ENCODE measurements at places on chromosomes 4 and X. TPM values are rescaled to one million over a fixed set of nuclear protein-coding genes. Genes with fewer than 3 reads are reported as not detected.

Gene IGFBP7
- not detected for total RNA-seq

Gene AFM
- not detected for total RNA-seq

Gene FAM9B
- not detected for total RNA-seq

Gene IRS4
- total RNA-seq: not detected

Gene MBNL3
- 24.9 TPM for total RNA-seq

Gene MND1
- 21.7 TPM for total RNA-seq

Gene DACH2
- total RNA-seq: not detected

Gene SNCA
- total RNA-seq: 12.2 TPM

Gene CENPVL3
- total RNA-seq: not detected

Gene ANOS1
- total RNA-seq: not detected

Gene FGF13
- total RNA-seq: not detected

DNA sequence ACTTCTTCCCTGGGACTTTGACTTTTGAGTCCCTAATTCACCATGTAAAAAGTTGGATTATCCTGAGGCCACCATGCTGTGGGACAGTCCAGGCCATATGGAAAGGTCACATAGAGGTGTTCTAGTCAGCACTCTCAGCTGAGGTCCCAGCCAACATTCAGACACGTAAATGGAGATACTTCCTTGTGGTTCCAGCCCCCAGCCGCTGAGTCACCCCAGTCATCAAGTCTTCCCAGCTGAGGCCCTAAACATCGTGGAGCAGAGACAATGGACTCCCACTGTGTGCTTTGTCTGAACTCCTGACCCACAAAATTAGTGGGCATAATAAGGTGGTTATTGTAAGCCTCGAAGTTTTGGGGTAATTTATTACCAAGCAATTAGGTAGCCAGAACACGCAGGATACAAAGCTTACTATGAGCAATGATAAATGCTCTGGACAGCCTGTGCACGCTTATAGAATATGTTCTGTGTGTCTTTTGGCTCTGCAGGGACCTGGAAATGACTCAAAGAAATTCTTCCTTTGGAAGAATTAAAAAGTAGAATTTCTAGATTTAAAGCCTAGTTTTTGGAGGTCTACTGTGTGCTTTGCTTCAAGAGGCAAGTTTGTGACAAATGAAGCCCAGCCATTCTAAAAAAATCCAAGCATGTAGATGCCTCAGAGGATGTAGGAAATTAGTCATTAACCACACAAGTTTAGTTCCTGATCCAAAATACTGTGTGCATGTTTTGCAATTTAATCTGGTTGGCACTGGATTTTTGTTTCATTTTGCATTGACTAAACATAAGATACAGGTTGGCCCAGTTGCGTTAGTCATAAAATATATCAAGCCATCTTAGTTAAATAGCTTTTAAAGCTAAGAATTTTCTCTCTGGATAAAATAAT, 33.2 kb upstream of the SLC9A7 start:
- H3K27ac ChIP-seq: peak overlapping the region; percentile 76
- H3K4me3 ChIP-seq: peak overlapping the region; percentile 24
- H3K4me1 ChIP-seq: peaks cover 23% of the 10 kb centered on the region
- peak; percentile 17 for DNase-seq
- no peaks in the 10 kb centered on the region for H3K36me3 ChIP-seq

- H3K4me1 ChIP-seq: no peaks in the 10 kb centered on the region
- H3K36me3 ChIP-seq: no peaks in the 10 kb centered on the region
Observed at GRCh38 chr4:129561886-129562671, 466.1 kb downstream of the C4orf33 start.

GRCh38 chrX:3717742-3718420, 4.4 kb upstream of the PRKX start:
- H3K4me3 ChIP-seq: no peak overlapping the region
- no peak for DNase-seq
- H3K4me1 ChIP-seq: peaks cover 1% of the 10 kb centered on the region
- H3K27ac ChIP-seq: no peak overlapping the region

- H3K27ac ChIP-seq: no peak overlapping the region
- H3K4me1 ChIP-seq: peaks cover 7% of the 10 kb centered on the region
- DNase-seq: no peak
- H3K36me3 ChIP-seq: no peaks in the 10 kb centered on the region
- peaks cover 22% of the 10 kb centered on the region for H3K27me3 ChIP-seq
- no peak overlapping the region for H3K4me3 ChIP-seq
Observed at GRCh38 chr4:38499101-38499500, 164.9 kb upstream of the KLF3 start.

GRCh38 chr4:182062936-182063335, 180.3 kb upstream of the TENM3 start:
- H3K36me3 ChIP-seq: no peaks in the 10 kb centered on the region
- H3K4me3 ChIP-seq: no peak overlapping the region
- no peaks in the 10 kb centered on the region for H3K4me1 ChIP-seq
- no peak for DNase-seq
- H3K27ac ChIP-seq: no peak overlapping the region

DNA sequence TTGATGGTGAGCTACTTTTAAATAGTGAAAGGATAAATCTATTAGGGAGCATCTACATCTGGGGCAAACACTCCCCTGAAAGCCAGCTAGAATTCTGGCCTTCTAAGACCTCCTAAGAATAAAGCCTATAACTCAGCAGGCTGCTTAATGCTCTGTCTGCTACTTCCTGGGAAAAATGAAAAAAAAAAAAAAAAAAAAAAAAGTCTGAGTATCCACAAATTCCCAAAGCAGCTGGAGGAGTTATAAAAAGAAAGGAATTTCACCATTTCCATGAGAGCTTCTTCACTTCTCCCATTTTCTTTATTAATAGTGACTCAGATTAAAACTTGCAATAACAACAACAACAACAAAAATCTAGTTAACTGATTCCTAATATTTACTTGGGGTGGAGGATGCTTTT, 511.2 kb downstream of the INPP4B start:
- DNase-seq: no peak
- peaks cover 3% of the 10 kb centered on the region for H3K4me1 ChIP-seq
- peaks cover 32% of the 10 kb centered on the region for H3K36me3 ChIP-seq
- H3K27ac ChIP-seq: no peak overlapping the region
- H3K4me3 ChIP-seq: no peak overlapping the region

- H3K27me3 ChIP-seq: no peaks in the 10 kb centered on the region
- H3K36me3 ChIP-seq: peaks cover 13% of the 10 kb centered on the region
- H3K27ac ChIP-seq: no peak overlapping the region
- DNase-seq: no peak
- no peak overlapping the region for H3K4me3 ChIP-seq
- H3K4me1 ChIP-seq: peaks cover 43% of the 10 kb centered on the region
Observed at GRCh38 chrX:154540897-154541535, 5.6 kb downstream of the G6PD start.

GRCh38 chr4:73663576-73663975, 43.3 kb upstream of the RASSF6 start:
- peaks cover 1% of the 10 kb centered on the region for H3K27me3 ChIP-seq
- no peak overlapping the region for H3K27ac ChIP-seq
- no peaks in the 10 kb centered on the region for H3K36me3 ChIP-seq
- DNase-seq: no peak
- no peaks in the 10 kb centered on the region for H3K4me1 ChIP-seq
- no peak overlapping the region for H3K4me3 ChIP-seq

- no peaks in the 10 kb centered on the region for H3K36me3 ChIP-seq
- DNase-seq: no peak
- no peak overlapping the region for H3K4me3 ChIP-seq
Observed at GRCh38 chr4:187103351-187103750, 379.7 kb upstream of the FAT1 start.

DNA sequence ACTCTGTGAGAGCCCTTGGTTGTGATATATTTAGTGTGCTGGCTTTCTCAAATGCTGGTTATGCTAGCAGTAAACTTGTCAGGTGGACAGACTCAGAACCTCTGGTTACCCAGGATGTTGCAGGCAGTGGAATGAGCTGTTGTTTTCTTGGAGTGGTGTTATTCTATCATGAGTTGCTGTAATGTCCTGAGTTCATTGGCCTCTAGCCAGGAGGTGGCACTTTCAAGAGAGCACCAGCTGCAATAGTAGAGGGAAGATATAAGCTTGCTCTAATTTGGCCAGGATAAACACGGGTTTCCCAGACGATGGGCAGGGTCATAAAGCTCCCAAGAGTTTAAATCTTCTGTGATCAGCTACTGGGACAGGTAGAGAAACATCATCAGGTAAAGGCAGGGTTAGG, 95.0 kb upstream of the UBQLN2 start:
- no peak overlapping the region for H3K27ac ChIP-seq
- H3K27me3 ChIP-seq: no peaks in the 10 kb centered on the region
- peaks cover 6% of the 10 kb centered on the region for H3K4me1 ChIP-seq
- H3K36me3 ChIP-seq: peaks cover 13% of the 10 kb centered on the region
- no peak overlapping the region for H3K4me3 ChIP-seq
- no peak for DNase-seq

DNA sequence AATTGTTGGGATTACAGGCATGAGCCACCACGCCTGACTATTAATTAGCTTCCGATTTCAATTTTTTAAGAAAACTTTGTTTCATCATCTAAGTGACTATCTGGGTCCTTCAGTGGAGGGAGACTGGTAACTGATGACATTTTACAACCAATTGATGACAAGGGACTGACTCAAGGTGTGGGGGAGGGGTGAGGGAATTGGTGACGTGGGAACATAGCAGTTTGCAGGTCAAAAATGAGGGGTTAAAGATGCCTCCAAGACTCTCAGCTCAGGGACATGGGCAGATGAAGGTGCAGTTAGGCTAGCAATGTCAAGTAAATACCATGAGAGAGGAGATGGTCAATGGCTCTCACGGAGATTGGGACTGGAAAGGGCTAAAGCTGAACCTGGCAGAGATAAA, 5.7 kb upstream of the FAM9C start:
- no peak for DNase-seq
- no peak overlapping the region for H3K4me3 ChIP-seq
- peaks cover 64% of the 10 kb centered on the region for H3K4me1 ChIP-seq
- no peaks in the 10 kb centered on the region for H3K27me3 ChIP-seq

DNA sequence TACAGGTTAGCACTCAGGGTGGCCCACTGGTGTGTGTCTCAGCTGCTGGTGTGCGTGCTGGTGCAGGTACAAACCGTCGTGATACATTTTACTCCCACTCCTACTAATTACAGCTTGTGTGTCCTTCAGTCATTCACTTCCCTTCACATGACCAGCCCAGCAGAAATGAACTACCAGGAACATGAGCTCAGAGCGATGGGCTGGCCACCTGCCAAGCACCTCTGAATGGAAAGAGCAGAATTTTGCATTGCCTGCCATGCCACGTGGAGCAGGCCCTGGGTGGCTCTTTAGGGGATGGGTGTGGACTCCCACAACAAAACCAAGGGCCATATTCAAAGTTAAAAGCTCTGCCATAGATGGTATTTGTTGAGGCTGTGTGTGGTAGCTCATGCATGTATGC, 58.9 kb upstream of the PGM2 start:
- H3K4me3 ChIP-seq: no peak overlapping the region
- no peaks in the 10 kb centered on the region for H3K36me3 ChIP-seq
- peaks cover 9% of the 10 kb centered on the region for H3K4me1 ChIP-seq

- peaks cover 37% of the 10 kb centered on the region for H3K36me3 ChIP-seq
- H3K27ac ChIP-seq: no peak overlapping the region
- no peak overlapping the region for H3K4me3 ChIP-seq
- no peaks in the 10 kb centered on the region for H3K27me3 ChIP-seq
- H3K4me1 ChIP-seq: peaks cover 31% of the 10 kb centered on the region
- no peak for DNase-seq
Observed at GRCh38 chr4:73245955-73246354, 12.6 kb downstream of the ANKRD17 start.

GRCh38 chrX:149458586-149458985, 46.5 kb downstream of the IDS start:
- no peak for DNase-seq
- peaks cover 25% of the 10 kb centered on the region for H3K27me3 ChIP-seq
- H3K36me3 ChIP-seq: no peaks in the 10 kb centered on the region
- H3K4me1 ChIP-seq: no peaks in the 10 kb centered on the region

- no peak overlapping the region for H3K4me3 ChIP-seq
- H3K36me3 ChIP-seq: no peaks in the 10 kb centered on the region
- DNase-seq: no peak
- H3K27ac ChIP-seq: no peak overlapping the region
- no peaks in the 10 kb centered on the region for H3K27me3 ChIP-seq
Observed at GRCh38 chr4:10296730-10297129, 160.5 kb downstream of the ZNF518B start.

GRCh38 chr4:150345207-150345744, 236.7 kb upstream of the MAB21L2 start:
- DNase-seq: no peak
- no peak overlapping the region for H3K4me3 ChIP-seq
- H3K27ac ChIP-seq: no peak overlapping the region
- no peaks in the 10 kb centered on the region for H3K27me3 ChIP-seq
- peaks cover 11% of the 10 kb centered on the region for H3K36me3 ChIP-seq

DNA sequence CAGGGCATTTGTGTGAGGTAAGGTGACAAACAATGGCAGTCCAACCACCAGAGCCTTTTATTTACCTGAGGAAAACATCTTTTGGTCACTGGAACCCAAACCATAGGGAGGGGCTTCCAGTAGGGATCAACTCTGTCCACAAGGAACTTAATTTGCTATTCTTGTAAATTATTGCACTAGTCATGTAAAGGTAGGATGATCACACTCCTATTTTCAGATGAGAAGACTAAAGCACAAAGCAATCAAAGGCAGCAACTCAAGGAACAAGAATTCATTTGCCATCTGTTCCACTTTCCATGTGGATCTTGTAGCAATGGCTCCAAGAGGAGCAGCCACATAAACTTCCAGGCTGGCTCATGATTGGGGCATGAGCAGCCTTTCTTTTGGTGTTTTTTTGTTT, 35.3 kb downstream of the CD99L2 start:
- no peak overlapping the region for H3K4me3 ChIP-seq
- no peak for DNase-seq
- H3K36me3 ChIP-seq: peaks cover 7% of the 10 kb centered on the region
- H3K27me3 ChIP-seq: no peaks in the 10 kb centered on the region
- no peaks in the 10 kb centered on the region for H3K4me1 ChIP-seq

GRCh38 chr4:98642991-98643426, 15.4 kb downstream of the TSPAN5 start:
- no peak overlapping the region for H3K4me3 ChIP-seq
- peaks cover 55% of the 10 kb centered on the region for H3K4me1 ChIP-seq
- no peak overlapping the region for H3K27ac ChIP-seq
- H3K36me3 ChIP-seq: peaks cover 3% of the 10 kb centered on the region
- no peak for DNase-seq
- H3K27me3 ChIP-seq: no peaks in the 10 kb centered on the region

- H3K36me3 ChIP-seq: peaks cover 2% of the 10 kb centered on the region
- H3K4me3 ChIP-seq: no peak overlapping the region
- DNase-seq: no peak
- no peak overlapping the region for H3K27ac ChIP-seq
Observed at GRCh38 chr4:186061921-186062320, 7.0 kb upstream of the TLR3 start.
